ENCODE measurements at places on chromosomes 1 and 21.

- DNase-seq = no peak
Measured at GRCh38 chr1:24022581-24023361, 42.6 kb upstream of the SRSF10 start.

- DNase-seq = no peak
Measured at GRCh38 chr1:11664336-11665065, 501 bp downstream of the FBXO6 start.

- DNase-seq = no peak
Measured at GRCh38 chr1:111768023-111768422, 12.3 kb downstream of the DDX20 start.

DNA sequence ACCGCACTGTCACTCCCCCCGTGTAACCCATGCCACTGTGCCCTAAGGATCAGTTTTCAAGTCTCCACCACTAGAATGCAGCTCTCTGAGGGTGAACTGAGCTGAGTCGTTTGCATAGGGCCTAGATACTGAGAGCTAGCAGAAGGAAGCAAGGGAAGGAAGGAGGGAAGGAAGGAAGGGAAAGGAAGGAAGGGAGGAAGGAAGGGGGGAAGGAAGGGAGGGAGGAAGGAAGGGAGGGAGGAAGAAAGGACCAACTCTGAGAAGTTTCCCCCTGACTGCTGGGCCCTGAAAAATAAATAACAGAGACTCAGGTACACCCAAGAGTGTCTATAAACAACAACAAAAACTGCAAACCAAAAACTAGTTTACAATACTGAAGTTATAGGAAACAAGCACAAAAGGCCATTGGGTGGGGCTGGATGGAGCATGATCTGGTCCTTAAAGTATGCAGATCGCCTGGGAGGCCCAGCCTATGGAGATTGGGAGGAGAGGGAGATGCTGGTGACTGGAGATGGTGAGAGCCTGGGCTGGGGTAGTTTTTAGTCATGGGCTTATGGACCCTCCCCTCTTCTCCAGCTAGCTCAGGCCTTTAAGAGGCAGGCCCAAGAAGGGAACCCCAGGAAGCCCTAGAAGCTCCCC lies 1.7 kb upstream of the MRPS15 start:
- DNase-seq = no peak

- peak; percentile 61 for DNase-seq
Measured at GRCh38 chr1:209652873-209653401, 712 bp upstream of the LAMB3 start.
